Fibroblast of skin of right quadriceps (primary cell): ENCODE measurements at places on chromosomes 2 and 18.

DNA sequence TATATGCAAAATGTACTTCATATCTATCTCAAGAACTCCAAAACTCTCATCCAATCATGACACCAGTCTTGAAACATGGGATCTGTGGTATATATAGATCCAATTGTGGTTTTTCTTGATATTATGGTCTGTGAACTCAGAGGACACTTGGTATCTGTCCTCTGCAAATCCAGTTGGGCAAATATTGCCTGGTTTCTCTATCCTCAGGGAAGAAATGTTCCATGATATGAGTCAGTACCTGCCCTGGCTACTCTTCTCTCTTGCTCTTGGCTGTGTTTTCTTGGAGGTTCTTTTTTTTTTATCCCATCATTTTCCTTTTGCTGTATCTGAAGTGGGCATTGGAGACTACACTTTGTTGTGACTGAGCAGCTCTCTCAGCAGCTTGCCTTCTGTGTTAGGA, 10.9 kb downstream of the NBEAL1 start:
- DNase-seq, result no peak

GRCh38 chr2:121103960-121104359, 181.0 kb downstream of the TFCP2L1 start:
- DNase-seq, result no peak

GRCh38 chr18:60649107-60649506, 276.5 kb upstream of the MC4R start:
- DNase-seq, result no peak

- peak; percentile 90 for DNase-seq
These were observed 216.5 kb upstream of the SLC8A1 start for GRCh38 chr2:40668425-40668824.

DNA sequence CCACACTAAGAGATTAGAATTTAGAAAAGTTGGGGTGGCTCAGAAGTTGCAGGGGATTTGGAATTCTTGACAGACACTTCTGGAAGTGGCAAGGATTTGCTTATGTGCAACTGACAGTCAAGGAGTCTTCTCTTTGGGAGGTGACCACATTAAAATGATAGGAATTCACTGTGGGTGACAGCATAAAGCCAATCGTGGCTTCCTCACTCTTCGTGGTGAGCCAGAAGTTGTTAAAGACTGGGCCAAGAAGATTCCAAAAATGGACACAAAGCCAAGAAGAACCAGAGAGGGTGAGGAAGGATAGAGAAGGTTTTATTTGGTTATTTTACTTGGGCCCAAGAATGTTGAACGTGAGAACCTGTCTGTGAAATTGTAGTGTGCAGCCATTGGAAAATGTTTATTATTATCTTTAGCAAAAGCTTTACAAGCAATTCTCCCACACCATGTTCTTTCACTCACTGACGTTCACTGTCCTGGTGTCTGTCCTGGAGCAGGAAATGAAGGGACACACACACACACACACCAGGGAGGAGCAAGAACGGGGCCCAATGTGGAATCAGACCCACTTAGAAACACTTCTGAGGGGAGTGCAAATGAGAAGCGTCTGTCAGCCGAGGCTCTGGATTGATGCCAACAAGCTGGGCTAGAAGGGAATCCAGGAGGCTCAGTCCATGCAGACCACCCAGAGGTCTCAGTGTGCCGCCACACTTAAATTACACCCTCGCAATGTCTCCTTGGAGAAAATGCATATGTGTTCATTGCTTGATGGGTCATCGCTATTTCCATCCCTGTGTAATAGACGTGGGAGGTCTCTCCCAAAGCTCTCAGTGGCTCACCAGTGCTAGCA, 37.2 kb downstream of the STEAP3 start:
- peak; percentile 85 for DNase-seq

GRCh38 chr2:50607721-50608120, 424.2 kb downstream of the NRXN1 start:
- peak; percentile 29 for DNase-seq

DNA sequence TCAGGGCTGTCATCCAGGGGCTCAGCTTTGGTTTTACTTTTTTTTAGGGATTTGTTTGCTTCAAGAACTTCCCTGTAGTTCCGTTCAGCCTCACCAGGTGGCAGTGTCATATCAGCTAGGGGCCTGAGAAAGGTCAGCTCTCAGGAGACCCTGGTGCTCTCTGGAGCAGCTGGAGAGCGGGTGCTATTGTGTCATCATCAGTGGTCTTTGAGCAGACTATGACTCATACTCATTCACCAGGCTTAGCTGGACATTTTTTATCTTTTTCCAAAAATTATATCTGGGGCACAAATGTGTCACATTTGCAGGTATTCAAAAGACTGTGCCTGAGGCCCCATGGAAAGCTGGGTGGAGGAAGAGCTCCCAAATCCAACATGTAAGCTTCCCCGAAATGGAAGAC, 24.4 kb downstream of the ZNF892 start:
- DNase-seq, result peak; percentile 65

GRCh38 chr2:228689053-228689452, 507.6 kb upstream of the SPHKAP start:
- peak; percentile 37 for DNase-seq

GRCh38 chr18:58520969-58521368, 107.9 kb downstream of the ALPK2 start:
- no peak for DNase-seq

- DNase-seq, result peak; percentile 77
These were observed 344.5 kb upstream of the TNP1 start for GRCh38 chr2:217204358-217204757.

DNA sequence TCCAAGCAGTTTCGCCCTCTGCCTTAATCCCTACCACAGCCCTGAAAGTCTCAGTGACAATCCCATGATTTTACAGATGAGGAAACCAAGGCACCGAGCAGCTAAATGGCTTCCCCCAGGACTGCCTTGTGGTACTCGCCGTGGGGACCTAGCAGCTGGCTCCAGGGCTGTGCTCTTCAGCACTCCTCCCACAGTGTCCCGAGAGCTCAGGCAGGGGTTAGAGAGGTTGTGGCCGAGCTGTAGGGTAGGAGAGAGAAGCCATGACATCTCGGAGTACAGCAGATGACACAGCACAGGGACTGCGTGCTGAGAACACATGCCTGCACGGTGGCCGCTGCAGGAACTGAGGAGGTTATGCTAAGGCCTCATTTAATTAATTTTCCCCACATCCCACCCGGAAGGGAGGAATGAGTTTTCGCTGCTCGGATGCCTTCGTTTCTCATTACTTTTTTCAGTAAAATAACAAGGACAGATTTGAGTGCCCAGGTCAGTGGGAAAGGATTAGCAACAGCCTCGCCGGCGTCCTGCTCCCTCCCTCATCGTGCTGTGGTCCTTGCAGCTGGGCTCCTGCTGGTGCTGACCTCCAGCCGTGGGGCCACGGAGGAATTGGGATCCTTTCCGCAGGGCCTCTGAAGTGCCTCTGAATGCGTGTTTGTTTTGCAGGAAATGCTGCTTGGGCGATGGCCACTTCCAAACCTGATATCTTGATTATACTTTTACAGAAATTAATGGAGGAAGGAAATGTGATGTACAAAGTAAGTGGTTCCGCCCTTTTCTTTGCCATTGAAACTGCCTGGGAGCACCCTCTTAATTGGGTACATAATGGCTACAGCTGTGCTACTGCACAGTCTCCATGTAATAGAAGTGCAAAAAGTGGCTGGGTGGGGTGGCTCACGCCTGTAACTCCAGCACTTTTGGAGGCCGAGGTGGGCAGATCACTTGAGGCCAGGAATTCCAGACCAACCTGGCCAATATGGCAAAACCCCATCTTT, 61.2 kb downstream of the WDSUB1 start:
- DNase-seq, result no peak

DNA sequence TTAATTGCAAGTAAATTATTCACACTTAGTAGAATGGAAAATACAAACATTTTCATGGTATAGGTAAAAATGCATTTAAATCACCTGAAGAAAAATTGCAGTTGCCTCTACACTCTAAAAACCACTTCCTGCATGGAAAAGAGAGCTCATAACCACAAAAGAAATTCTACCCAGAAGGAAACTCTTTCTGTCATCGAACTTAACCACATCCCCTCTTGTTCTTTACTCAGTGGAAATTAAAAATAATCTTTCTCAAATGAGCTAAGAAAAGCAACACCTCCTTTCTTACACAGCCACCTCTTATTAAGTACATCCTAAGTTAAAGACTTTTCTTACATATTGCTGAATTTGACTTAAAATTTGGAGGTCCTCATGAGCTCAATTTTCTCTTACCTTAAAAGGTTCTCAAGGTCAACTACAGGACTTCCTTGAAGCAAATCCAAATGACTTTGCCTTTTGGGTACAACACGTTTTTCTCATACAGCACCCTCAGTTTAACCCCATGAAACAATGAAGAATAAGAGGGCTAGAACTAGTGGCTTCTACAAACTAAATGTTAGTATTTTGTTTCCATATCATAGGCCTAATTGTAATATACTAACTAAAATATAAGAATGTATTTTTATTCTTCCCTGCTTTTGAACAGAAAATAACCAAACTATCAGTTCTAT, 109.1 kb upstream of the CRIM1 start:
- DNase-seq, result no peak

- DNase-seq, result no peak
These were observed 134.3 kb downstream of the THADA start for GRCh38 chr2:43461453-43462073.

DNA sequence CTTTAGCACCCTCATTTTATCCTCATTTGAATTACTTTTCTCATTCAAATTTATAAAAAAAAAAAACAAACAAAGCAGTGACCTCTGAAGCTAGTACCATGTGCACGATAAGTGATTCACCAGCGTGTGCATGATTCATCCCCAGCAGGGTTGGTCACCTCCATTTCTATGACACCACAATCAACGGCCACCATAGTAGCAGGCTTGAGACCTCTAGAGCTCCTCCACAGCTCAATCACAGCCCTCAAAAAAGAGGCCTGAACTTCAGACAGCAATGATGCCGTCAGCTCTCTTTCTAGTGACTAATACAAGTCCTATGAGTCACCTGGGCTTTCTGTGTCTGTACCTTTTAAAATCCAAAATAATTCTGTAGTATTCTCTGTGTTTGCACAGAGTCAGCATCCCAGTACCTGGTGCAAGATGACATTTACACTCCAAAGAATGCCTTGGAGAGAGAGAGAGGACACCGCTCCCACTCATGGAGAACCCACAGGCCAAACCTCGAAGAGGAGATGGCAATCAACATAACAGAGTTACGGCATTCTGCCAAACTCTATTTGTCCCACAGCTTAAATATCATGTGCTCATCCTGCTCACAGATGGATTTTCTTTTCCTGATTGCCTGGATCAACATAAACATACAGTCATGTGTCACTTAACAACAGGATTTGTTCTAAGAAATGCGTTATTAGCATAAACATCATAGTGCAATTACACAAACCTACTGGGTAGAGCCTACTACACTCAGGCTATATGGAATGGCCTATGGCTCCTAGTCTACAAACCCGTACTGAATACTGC, 58.7 kb downstream of the L3MBTL4 start:
- peak; percentile 36 for DNase-seq

GRCh38 chr2:62745891-62746481, 40.5 kb downstream of the EHBP1 start:
- DNase-seq, result no peak

DNA sequence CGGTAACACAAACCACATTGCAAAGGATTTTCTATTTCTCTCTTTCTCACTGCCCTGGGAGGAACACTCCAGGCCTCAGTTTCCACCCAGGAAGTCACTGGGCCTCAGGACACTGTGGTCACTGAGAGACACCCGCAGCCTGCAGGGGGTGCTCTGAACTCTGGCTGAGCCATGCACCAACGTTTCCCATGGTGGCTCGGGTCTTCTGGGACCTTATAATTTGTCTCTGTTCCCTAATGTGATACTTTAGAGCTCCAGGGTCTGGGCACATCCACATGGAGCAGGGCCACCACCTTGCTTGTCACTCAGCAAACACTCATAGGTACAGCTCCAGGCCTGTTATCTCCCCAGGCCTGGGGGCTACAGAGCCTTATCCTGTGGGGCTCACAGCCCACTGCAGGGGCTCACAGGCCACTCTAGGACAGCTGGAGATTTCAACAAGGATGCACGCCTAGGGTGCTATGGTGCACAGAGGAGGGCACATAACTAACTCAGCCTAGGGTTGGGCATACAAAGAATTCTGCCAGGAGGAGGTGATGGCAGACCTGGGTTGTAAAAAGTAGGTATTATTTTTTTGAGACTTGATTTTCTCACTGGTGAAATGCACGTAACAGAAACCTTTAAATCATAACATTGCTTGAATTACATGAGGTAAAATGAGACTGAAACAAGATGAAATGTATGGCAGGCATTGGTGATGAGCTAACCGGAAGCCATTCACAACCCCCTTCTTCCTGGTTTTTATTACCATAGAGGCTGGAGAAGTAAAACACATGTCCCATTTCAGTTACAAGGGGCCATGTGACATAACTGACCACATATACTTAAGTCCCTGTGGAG, 3.0 kb upstream of the HS1BP3 start:
- DNase-seq, result peak; percentile 16

DNA sequence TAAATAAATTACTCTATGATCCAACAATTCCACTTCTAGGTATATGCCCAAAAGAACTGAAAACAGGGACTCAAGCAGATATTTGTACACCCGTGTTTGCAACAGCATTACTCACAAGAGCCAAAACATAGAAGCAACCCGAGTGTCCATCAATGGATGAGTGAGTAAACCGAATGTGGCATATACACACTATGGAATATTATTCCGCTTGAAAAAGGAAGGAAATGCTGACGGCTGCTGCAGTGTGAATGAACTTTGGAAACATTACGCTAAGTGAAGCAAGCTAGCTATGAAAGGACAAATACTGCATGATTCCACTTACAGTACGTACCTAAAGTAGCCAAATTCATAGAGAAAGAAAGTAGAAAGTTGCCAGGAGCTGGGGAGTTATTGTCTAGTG, 32.2 kb downstream of the MREG start:
- DNase-seq, result no peak

DNA sequence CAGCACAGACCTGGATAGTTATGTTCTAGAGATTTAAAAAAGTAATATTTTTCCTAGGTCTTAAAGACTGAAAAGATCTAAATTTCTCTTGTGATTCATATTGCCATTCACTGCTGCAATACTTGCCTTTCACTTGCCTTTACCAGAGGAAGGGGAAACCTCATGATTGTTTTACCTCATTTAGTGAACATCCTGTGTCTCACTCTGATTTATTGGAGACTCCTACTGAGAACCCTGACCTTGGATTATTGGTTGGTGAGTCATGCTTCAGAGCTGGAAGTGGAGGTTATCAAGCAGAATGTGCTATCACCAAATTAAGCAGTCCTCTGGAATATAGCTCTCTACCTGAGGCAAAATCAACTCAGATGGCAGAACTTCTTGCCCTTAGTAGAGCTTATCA, 500.5 kb downstream of the TSN start:
- peak; percentile 7 for DNase-seq

GRCh38 chr2:209875270-209875669, 103.6 kb downstream of the UNC80 start:
- DNase-seq, result no peak

GRCh38 chr2:105571445-105571987, 172.7 kb upstream of the FHL2 start:
- no peak for DNase-seq

DNA sequence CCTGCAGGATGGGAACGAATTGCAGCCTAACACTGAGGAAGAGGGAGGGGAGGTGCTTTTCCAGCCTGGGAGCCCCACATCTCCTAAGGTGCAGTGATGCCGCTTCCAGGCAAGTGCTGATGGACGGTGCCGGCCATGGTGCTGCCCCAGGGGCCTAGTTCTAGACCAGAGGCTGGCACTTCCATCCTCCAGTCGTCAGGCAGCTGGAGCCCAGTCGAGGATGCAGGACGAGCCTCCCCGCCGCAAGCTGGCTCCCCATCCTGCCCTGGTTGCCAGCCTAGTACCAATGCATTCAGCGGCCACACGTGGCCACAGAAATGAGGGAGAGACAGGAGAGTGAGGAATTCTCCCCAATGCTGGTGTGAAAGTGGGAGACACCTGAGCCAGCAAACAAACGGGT, 413.5 kb downstream of the ZNF516 start:
- no peak for DNase-seq
